Hepatic stellate cell (primary cell): ENCODE measurements at places on chromosomes 2 and 18.

DNA sequence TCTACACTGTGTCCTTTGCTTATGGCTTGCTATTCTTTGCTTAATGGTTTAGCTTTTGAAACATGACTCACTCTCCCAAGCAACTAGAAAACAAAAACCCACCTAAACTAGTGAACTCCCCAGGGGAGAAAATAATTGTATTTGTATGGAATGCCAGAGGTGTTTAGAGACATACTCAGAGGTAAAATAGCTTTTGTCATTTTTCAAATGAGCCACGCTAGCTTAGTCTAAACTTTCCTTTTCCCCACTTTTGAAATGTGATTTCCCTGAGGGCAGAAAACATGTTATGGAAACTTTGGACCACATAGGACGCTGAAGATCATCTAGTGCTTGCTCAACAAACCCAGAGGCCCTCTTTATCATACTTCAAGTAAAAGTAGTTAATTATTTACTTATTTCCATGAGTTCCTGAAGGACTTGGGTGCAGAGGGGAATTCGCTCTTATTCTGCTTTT, 16.5 kb upstream of the CYTIP start:
- no peak for DNase-seq

- DNase-seq = peak; percentile 8
Observed at GRCh38 chr2:190576573-190576972, 42.1 kb upstream of the NEMP2 start.

- peak; percentile 63 for DNase-seq
Observed at GRCh38 chr18:32289483-32290075, 99.7 kb downstream of the MEP1B start.

- no peak for DNase-seq
Observed at GRCh38 chr18:58637197-58637596, 8.3 kb upstream of the ALPK2 start.

GRCh38 chr18:62131301-62131909, 55.5 kb downstream of the PIGN start:
- DNase-seq = peak; percentile 21

DNA sequence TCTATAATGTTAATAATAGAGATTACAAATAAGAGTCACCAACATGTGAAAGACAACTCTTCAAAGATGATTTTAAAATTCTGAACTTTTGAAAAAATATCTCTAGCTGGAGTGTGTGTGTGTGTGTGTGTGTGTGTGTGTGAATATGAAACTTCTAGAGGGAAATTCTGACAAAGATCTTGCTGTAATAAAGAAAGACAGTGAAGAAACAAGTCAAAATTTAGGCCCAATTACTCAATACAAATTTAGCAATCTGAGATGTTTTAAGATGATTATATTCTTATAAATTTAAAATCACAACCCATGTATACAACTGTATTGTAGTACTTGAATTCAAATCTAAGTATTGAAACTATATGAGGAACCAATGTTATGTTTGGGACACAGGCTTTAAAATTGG, 57.2 kb upstream of the UGP2 start:
- no peak for DNase-seq

DNA sequence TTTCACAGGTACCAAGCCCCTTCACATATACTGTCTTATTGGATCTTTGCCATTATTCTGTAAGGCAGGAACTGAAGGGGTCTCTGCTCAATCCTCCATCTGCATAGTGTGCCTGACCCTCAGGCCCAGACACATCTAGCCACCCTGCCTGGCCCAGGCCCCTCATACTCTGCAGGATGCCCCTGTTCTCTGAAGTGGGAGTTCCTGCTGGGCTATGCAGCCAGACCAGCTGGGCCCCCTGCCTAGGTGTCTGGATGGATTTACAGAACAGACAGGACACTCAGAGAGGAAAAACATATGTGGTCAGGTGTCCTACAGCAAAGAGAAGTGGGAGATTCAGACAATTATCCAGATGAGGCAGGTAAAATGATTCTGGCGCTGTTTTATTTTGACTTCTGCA, 42.0 kb downstream of the SLC4A5 start:
- DNase-seq = no peak

- no peak for DNase-seq
Observed at GRCh38 chr2:143617803-143618415, 488.7 kb downstream of the ARHGAP15 start.
